GDM1 (cell line): ENCODE measurements at places on chromosomes 12 and 14.
A peak's percentile ranks its signal among the peaks of the same experiment; 100 is the strongest.

DNA sequence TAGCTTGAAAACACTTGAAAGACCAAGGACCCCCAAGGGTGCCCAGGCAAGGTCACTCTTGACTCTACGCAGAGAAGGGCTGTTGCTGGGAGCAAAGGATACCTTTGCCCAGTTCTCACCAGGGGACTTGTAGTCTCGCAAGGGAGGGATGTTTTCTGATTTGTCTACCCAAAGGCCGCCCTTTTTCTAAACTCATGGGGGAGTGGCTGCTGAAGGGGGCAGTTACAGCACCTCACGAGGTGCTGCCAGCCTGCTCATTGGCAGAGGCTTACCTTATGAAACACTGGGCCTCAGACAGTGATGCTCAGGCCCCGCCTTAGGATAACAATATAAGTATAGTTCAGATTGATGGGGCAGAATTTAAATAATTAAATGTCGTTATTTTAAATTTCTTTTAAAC is 107.0 kb downstream of the ETV6 start:
- DNase-seq: no peak

GRCh38 chr14:104104076-104104901 is 18.8 kb downstream of the ASPG start:
- no peak for DNase-seq

GRCh38 chr14:72608391-72609204 is 285.3 kb downstream of the DPF3 start:
- DNase-seq: no peak

DNA sequence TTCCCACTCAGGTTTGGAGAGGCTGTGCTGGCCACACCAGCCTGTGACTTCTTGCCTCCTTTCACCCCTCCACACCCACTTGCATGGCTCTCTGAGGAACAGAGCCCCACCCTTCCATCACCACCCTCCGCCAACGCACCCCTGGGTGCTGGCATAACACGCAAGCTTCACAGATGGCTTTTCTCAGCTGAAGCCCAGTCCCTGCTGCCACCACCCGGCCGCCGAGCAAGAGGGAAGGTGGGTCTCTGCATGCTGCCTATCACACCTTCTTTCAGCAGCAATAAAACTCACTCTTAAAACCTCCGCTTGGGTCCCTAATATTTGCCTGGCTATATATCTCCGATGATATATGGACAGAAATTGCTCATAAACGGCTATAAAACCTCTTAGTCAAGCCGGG is 41.6 kb downstream of the SMUG1 start:
- no peak for DNase-seq

GRCh38 chr12:100391856-100392255 is 35.0 kb downstream of the SLC17A8 start:
- DNase-seq: no peak

DNA sequence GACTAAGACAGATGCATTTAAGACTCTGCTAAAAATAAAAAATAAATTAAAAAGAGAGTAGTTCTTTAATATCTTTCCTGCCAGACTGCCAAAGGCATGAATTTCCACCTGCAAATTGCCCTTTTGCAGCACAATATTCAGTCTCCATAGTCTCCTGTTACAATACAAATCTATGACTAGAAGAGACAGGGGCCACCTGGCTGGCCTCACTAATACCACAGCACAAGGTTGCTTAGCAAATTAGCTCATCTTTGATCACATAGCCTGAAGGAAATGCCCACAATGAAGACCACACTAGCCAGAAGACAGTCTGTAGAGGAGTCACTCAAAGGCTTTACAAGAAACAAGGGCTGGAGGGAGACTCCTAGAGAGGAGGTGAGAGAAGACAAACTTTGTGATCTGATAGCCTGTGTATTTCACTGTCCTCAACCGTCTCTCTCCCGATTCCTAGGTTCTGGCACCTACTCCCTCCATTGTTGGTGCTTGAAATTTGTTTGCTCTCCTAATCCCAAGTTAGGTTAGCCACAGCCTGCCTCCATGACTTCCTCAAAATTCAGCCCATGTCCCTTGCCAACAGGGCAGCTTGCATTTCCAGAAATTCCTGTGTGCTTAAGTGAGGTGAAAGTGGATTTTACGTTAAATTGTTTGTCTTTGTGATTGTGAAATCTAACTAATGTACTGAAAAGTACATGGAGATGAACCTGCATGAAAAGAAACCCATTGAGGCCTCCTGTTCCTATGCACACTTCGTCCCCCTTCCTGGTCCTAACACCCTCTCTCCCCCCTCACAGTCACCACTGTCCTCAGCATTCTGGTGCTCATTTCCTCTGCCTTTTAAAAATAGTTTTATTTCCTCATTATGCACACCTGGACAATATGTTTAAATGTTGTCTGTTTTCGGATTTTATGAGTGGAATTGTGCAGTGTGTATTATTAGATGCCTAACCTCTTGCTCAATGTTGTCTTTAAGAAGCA is 88.7 kb upstream of the PLXNC1 start:
- no peak for DNase-seq

- DNase-seq: no peak
These were observed 93.2 kb upstream of the C14orf180 start for GRCh38 chr14:104486222-104486923.

DNA sequence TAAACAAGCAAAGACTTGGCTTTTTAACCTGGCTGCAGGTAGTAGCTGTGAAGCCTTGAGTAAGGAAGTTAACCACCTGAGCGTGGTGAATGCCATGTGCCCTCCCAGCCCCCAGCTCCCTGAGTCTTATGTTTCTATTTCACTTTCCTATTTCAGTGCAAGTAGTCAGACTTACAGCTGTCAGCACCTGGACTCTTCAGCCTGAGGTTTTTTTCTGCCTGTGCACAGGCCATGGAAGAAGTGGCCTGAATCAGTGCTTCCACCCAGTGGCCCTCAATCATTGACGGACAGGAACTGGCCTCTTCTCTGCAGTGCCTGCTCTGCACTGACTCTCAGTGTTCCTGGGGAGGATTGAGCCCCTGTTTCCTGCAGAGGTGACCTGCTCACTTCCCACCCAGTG is 796.4 kb downstream of the MED13L start:
- DNase-seq: no peak

DNA sequence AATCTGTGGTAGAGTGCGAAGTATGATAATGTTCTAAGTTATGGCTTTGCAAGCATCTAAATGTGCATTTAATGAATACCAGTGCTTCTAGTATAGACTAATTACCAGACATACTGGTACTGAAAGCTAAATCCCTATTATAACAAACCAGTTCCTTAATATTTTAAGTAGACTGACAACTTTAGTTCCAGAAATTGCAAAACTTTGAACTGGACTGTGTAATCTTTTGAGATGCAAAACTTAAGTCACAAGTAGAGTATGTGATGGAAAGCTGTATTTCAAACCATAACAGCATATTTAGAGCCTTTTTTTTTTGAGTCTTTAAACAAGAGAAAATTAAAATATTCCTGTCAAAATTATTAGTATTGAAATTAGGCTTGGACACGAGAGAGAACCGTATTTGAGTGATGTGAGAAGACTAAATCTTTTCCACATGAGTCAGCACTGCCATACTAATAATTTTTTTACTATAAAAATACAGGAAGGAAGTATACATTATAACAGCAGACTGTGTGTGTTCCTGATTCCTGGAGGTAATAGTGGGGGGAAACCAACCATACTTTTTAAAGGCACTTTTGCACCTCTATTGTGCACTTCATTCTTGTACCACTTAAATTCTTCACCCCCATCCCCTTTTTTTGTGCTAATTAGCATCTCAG is 45.5 kb downstream of the PPM1A start:
- DNase-seq: no peak

DNA sequence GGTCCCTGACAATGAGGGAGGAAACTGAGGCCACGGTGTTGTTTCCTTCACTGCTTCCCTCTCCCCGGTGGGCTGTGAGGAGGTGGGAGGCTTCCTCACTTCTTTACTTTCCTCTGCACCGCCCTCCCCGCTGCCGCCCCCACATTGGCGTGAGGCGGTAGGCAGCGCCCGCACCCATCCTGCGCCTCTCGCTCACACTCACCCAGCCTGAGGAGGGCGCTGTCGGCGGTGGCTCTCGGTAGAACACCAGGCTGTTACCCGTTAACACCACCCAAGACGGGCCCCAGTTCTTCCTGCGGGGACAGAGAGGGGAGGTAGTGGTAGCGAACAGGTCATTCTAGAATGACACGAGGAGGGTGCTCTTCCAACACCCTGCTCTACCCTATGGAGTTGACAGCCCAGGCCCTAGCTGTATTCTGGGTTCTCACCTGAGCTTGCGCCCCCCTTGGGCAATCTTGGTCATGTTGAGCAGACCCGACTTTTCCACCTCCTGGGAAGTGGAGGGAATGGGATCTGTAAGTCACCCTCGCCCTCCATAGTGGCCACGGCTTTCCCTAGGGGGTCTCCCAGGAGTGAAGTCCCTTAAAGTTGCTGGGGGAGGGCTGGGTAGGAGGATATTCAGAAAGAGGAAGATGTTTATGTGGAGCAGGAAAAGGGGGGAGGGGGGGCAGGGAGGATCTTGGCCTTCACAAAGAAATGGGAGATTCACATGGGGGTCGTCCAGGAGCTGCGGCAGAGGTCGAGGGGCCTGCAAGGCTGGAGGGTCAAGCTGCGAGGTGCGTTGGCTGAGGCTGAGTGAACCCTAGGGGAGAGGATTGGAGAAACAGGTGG is 3.3 kb downstream of the ARHGAP9 start:
- peak; percentile 19 for DNase-seq

- no peak for DNase-seq
These were observed 116.8 kb upstream of the SLC38A4 start for GRCh38 chr12:46942579-46942978.

GRCh38 chr12:117447665-117448366 is 86.4 kb upstream of the NOS1 start:
- DNase-seq: no peak

DNA sequence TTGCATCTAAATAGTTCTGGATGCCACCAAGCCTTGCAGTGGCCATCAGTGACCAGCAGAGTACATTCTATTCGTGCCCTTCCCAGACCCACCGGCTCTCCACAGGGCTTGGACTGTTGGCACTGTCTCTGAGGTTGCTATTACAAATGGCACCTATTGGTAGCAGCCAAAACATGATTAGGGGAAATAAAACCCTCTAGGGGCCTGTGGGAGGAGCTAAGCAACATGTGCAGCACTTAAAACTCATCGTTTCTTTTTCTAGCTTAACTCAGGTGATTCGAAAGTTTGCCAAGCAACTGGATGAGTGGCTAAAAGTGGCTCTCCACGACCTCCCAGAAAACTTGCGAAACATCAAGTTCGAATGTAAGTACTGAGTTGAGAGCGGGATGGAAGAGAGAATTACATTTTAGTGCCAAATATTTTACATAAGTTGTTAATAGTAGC is 65.4 kb upstream of the RIC8B start:
- DNase-seq: no peak

- DNase-seq: no peak
These were observed 135.2 kb downstream of the DACT1 start for GRCh38 chr14:58772794-58773620.

- DNase-seq: no peak
These were observed 100.0 kb downstream of the PRIMA1 start for GRCh38 chr14:93688239-93688666.

DNA sequence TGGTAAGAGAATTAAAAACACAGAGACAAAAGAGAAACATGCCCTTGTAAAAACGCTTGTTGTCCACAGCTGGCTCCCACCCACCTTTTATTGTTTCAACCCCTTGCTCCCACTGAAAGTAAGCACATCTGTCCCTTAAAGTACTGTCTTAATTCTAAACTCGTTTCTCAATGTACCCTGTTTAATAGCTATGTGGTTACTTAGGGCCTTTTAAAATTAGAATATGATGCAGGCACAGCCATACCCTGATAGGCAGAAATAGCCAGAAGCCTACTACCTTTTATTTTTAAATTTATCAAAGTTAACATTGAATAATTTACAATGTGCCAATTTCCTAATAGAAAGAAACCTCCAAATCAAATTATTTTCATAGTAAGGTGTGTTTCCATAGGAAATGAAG is 4.0 kb upstream of the MGAT4C start:
- no peak for DNase-seq

GRCh38 chr12:26347300-26347699 is 151.9 kb downstream of the SSPN start:
- no peak for DNase-seq

GRCh38 chr14:98122527-98122926 is 1149.5 kb downstream of the BCL11B start:
- DNase-seq: no peak

- DNase-seq: no peak
These were observed 1.6 kb downstream of the G2E3 start for GRCh38 chr14:30560581-30560980.

- no peak for DNase-seq
These were observed 99.1 kb upstream of the NAP1L1 start for GRCh38 chr12:76183459-76184186.

- peak; percentile 47 for DNase-seq
These were observed 3.6 kb downstream of the PAPLN start for GRCh38 chr14:73240816-73241480.

DNA sequence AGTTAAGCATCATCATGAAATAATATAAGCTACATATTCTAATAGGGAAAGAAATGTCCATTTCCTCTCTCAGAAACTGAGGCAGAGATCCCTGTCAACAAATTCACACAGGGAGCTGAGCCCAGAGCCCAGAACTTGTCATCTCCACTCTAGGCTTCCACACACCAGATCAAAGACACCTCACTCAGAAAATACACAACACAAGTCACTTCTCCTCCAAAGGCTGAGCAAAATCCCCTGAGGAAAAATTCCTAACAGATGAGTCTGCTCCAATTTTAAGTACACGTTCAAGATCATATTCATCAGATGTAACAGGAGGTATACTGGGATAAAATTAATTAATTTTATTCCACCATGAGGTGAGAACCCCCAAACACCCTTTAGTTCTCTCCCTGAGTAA is 227.3 kb downstream of the DPF3 start:
- DNase-seq: no peak

GRCh38 chr14:27890259-27890658 is 876.3 kb upstream of the FOXG1 start:
- DNase-seq: no peak

DNA sequence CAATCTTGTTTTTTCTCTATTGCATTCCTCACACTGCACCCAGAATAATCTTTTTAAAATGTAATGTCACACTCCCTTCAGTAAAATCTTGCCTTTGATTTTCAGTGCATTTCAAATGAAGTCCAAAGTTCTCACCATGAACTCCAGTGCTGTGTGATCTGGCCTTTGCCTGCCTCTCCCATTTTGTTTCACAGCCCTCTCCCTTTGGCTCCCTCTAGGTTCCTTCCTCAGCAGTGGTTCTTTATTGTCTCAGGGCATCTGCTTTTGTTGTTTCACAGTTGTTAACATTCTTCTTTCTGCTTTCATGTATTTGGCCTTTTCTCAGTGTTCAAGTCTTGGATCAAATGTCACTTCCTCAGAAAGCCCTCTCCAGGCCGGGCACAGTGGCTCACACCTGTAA is 84.5 kb upstream of the AMN1 start:
- no peak for DNase-seq

- DNase-seq: no peak
These were observed 39.6 kb downstream of the BICD1 start for GRCh38 chr12:32146074-32146873.
